G401 (cell line): ENCODE measurements at places on chromosomes 7 and 10. TPM values are rescaled to one million over a fixed set of nuclear protein-coding genes. Genes with fewer than 3 reads are reported as not detected.

DNA sequence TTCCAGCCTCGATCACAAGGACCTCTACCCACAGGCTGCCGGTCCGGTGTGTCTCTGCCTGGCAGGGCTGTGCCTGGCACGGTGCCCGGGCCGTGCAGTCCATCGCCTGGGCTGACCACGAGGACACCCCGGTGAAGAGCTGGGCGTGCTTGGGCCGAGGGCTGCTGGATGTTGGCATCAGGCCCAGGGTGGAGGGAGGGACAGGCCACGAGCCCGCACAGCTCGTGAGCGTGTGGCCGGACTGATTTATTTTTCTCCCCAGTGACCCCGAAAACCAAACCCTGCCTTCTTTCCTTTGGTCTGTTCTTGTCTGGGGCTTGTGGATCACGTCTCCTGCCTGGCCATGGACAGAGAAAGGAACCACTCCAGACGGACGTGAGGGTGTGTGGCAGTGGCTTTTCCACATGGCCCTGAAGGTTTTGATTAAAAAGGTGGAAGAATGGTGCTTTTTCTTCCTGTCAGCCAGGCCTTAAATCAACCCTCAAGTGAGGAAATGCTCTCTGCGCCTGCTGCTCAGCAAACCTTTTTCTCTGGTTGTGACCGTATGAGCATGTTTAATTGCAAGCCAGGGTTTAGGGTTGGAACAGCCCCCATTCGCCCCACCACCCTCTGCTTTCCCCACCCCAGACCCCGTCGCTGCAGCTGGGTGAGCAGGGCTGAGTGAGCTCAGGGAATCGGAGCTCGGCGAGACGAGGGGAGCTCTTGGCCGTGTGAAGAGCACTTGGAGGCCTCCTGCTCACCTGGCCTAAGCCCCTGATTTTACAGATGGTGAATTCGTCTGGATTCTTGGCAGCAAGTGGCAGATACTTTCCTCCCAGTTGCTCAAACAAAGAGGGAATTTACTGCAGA is 130.1 kb downstream of the RGS10 start:
- DNase-seq: peak; percentile 90

DNA sequence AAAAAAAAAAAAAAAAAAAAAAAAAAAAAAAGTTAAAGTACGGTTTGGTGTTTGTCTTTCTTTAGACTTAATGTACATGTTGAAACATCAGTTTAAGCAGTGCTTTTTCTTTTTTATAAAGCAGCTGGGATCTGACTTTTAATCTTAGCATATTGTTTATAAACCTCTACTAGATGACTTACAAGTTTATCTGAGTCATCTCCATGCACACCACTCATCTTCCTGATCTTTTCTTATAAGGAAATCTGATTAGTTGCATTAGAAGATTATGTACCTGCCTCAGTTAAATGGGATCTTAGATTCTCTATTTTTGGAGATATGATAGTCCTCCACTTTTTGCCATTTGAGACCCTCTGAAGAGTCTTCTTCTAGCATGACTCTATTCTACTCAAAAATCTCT is 391.9 kb upstream of the LRGUK start:
- no peak for DNase-seq

DNA sequence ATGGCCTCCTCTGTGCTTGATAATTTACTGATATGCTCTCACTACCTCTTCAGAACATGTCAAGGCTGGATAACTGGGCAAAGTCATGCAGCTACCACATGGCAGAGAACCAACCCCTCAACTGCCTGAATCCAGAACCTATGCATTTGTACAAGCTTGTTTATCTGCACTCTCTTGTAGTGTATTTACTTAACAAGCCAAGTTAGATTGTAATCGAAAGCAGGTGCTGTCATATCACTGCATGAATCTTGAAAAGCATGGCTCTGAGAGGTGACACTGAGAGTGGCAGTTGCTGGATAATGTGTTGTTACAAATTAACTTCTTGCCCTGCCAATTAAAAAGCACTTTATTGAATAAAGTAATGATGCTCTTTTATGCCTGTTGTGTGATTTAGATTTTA is 588.6 kb downstream of the NRG3 start:
- DNase-seq: no peak

GRCh38 chr7:53521638-53522184 is 486.3 kb downstream of the POM121L12 start:
- no peak for DNase-seq

GRCh38 chr7:21412957-21413356 is 14.9 kb upstream of the SP4 start:
- no peak for DNase-seq

DNA sequence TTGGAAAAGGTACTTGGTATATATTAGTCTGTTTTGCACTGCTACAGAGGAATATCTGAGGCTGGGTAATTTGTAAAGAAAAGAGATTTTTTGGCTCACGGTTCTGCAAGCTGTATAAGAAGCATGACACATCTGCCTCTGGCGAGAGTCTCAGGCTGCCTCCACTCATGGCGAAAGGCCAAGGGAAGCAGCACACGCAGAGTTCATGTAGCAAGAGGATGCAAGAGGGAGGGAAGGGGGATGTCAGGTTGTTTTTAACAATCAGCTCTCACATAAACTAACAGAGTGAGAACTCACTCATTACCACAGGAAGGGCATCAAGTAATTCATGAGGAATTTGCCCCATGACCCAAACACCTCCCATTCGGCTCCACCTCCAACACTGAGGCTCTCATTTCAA is 484.8 kb upstream of the DPP6 start:
- DNase-seq: no peak

DNA sequence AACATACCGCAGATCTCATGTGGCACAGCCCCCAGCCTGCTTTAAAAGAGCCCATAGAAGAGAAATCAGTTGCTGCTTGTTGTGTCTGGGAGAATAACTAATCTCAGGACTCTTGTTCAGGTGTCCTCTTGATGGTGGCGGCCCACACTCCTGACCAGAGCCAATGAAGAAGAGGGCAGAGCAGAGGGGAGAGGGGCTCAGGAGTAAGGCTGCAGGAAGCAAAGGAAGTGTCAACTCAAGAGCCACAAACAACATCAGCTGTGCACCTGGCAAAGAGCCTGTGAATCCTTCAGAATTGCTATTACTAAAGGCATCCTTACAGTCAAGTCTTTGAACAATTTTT is 59.8 kb upstream of the PTN start:
- no peak for DNase-seq

DNA sequence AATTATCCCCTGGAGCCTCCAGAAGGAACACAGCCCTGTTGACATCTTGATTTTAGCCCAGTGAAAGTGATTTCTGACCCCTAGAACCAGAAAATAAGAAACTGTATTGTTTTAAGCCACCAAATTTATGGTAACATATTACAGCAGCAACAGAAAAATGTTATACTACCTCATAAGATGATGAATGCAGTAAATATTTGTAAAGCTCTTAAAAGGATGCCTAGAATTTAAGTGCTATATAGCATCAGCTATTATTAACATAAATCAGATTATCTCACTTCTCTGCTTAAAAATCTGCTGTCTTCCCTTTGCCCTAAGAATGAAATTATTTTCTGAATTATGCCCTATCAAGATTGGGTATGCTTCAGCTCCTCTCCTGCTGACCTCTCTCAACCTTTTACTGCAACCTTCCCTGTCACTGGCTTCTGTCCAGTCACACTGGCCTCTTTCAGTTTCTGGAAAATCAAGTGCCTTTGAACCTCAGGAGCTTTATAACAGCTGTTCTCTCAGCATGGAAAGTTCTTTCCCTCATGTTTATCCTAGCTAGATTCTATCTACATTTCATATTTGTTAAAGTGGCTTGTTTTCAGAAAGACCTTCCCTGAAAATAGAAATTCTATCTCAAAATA is 78.9 kb downstream of the GPR37 start:
- peak; percentile 12 for DNase-seq

DNA sequence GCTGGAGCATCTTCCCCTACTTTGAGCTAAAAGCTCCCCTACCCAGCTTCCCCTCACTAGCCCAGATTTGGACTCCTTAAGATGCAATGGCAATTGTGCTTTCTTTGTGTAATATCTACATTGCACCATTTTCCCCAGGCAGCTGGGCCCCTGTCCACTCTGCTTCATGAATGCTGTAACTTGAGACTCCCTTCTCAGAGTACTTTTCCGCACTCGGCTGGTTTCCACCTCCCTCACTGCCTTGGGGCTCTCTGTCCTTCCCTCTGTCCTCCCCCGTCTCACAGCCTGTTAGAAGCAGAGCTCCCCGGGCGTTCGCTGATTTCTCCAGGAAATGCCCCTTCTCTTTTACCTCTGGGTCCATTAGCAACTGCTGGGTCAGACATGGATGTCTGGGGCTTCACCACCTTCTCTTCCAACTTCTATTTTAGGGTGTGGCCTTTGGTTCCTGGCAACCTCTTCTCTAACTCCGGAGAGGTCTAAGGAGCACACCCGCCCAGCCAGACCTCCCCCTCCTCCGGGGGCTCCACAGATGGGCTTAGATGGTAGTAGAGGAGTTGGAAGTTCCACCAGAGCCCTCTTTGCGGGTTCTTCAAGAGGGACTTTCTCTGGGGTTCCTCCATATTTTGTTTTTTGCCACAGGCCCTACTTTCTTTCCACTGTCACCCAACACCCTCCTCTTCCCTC is 2.9 kb upstream of the TMEM72 start:
- no peak for DNase-seq

DNA sequence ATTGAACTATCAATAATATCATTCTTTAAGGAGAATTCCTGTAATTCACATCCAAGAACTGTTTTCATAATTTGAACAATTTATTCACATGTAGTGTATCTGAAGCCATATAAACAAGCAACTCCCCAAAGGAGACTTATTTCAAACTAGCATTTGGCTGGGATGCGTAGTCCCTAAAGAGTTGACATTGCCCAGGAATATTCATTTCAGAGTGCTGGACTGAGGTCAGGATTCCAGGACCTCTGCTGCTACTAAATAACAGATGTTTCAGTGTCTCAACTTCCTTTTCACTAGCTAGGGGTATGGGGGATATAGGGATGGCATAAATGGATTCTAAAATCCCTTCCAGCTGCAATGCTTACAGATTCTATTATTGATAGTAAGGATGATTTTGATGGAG is 177.0 kb downstream of the TSPAN12 start:
- no peak for DNase-seq

DNA sequence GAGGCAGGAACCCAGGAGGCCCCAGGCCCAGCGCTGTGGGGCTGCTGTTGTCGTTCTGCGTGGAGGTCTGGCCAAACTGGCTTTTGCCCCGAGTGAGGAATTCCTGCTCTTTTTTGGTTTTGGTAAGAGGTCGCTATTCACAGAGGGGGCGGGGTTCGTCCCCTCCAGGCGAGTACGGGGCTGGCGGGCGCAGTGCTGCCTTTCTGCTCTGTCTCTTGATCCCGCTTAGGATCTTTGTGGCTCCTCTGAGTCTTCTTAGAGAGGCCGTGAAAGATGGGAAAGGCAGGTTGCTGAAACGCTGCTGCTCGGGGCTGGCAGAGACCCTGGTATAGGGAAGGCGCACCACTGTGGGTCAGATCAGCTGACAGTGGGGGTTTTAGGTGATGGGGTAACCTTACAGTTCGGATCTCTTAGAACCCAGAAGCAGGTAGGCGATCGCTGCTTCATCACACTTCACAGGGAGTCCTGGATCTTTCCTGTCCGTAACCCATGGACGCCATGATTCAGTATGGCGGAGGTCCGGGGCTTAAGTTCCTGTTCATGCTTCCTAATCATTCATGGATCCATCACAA is 136.7 kb downstream of the KIF20B start:
- DNase-seq: no peak

DNA sequence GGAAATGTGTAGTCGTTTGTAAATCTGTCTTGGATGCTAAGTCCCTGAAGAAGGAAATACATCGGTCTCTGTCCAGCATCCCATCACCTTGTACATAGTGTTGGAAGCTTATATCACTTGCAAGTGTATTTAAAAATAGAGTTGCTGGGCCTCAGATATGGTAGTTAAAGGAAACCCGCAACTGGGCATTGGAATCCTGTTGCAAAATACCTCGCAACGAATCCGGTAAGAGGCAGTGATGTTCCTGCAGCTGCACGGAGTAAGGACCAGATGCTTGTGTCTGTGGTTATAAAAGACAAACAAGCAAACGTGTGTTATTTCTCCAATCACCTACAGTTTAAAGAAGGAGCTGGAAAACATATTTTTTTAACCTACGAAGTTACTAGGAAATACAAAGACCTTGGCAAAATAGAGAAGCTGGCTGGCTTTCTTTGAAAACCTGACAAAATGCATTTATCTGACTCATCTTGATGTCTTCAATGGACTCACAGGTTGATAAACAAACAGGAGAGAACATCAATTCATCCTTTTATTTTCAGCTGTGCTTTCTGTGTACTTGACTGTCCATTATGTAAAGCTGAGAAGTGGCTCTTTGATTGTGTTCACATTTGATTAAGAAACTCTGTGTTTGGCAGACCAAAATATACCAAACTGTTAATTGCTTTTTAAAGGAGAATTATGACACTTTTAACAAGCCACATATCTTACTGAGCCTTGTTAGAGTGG is 326.4 kb downstream of the SFMBT2 start:
- no peak for DNase-seq

DNA sequence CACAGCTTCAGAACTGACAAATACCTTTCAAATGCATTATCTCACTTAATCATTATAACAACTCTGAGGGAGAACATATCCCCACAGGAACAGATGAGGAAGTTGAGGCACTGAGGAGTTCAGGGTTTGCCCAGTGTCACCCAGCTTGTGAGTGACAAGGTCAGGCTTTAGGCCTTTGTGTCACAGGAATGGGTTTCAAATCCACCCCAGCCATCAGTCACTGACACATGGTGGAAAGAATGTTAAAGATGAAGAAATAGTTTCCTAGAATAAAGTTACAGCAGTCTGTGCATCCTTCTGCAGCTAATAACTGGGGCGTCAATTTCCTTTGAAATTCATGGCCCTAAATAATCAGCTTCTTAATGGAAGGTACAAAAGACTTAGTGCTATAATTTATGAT is 37.8 kb downstream of the SGCE start:
- no peak for DNase-seq

GRCh38 chr10:63634488-63635065 is 113.4 kb downstream of the REEP3 start:
- no peak for DNase-seq

Gene NME8
- not detected in 2 replicates for total RNA-seq

Gene SPDYE8
- not detected in 2 replicates for total RNA-seq

Gene ENO4
- total RNA-seq: 0.49 TPM in 1 of 2 replicates, not detected in the other

Gene GRID1
- 0.17 TPM in 1 of 2 replicates, not detected in the other for total RNA-seq

Gene CRPPA
- 0.25 and 0.58 TPM in 2 replicates for total RNA-seq

Gene TMEM139
- not detected in 2 replicates for total RNA-seq

Gene FKBP14
- total RNA-seq: 5.9 and 13.1 TPM in 2 replicates

Gene AQP1
- not detected in 2 replicates for total RNA-seq

Gene LIPM
- not detected in 2 replicates for total RNA-seq

Gene RAB18
- 35.1 and 65.5 TPM in 2 replicates for total RNA-seq

Gene LRRC18
- total RNA-seq: not detected in 2 replicates

Gene DNAJC12
- 1.1 and 15.8 TPM in 2 replicates for total RNA-seq

Gene ACSM6
- not detected in 2 replicates for total RNA-seq

Gene LGI1
- total RNA-seq: 71.8 and 92.7 TPM in 2 replicates

Gene TAS2R41
- not detected in 2 replicates for total RNA-seq
